ENCODE measurements at places on chromosomes 3 and 15.

DNA sequence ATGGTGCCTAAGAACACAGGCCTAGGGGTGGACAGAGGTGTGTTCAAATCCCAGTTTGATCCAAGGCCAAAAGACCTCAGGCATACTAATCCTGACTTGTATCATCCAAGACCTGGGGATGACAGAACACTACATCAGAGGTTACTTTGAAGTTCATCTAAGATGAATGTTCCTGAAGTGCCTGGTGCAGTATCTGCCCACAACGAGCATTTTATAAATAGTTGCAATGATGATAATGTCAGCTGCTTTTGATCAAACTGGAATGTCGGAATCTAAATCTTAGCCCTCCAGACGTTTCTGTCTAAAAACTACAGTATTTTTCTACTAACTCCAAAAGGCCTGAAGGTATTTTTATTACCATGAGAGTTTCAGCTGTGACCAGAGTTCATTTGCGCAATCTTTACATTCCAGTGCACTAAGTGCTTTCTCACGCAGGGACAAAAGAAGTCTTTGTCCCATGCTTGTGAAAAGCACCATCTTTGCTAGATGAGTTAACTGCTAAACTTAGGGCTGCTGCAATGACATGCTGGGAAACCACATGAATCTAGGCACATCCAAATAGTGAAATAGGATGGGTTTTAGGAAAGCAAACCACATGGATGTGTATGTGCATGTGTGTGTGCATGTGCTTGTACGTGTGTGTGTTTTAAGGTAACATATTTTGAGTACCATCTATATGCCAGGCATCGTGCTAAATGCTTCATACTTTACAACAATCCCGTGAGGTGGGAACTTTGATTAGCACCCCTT lies 18.1 kb downstream of the ANXA2 start:
- no peak for DNase-seq
- peaks cover 100% of the 10 kb centered on the region for H3K36me3 ChIP-seq
- no peaks in the 10 kb centered on the region for H3K27me3 ChIP-seq
- peaks cover 34% of the 10 kb centered on the region for H3K4me1 ChIP-seq
- H3K4me3 ChIP-seq: no peak overlapping the region

DNA sequence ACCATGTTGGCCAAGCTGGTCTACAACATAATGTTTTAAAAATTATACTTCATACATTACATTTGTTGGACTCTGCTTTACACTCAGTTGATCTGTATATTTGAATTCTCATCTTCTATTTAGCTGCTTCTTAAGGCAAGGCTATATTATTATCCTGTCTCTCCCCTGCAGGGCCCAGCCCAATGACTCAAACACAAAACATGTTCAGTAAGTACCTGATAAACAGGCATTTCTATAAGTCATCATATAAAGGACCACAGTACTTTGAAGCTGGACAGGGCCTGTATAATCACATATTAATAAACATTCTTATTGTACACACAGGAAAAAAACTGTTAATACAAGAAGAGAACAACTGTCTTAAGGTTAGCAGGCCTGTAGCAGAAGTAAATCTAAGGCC lies 36.2 kb downstream of the NGLY1 start:
- H3K27me3 ChIP-seq: no peaks in the 10 kb centered on the region
- DNase-seq: no peak
- peaks cover 75% of the 10 kb centered on the region for H3K36me3 ChIP-seq
- H3K4me1 ChIP-seq: peaks cover 33% of the 10 kb centered on the region

GRCh38 chr15:80055933-80056332 lies 3.5 kb upstream of the ZFAND6 start:
- DNase-seq: no peak
- no peaks in the 10 kb centered on the region for H3K36me3 ChIP-seq
- no peaks in the 10 kb centered on the region for H3K27me3 ChIP-seq

DNA sequence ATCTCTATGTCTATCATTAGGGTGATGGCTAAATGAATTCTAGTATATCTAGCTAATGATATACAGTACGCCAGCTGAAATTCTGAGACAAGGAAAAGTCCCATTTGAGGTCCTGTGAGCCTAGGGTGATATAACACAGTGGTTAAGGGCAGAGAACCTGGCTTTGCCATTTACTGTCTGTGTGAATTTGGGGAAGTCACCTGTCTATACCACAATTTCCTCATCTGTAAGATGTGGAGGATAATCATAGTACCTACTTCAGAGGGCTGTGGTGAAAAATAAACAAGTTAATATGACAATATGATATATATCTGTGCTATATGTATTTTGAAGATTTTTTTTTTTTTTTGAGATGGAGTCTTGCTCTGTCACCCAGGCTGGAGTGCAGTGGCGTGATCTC lies 9.8 kb upstream of the ANKDD1A start:
- H3K27me3 ChIP-seq: no peaks in the 10 kb centered on the region
- DNase-seq: no peak
- H3K4me1 ChIP-seq: peaks cover 22% of the 10 kb centered on the region
- H3K4me3 ChIP-seq: no peak overlapping the region

- no peaks in the 10 kb centered on the region for H3K4me1 ChIP-seq
- H3K4me3 ChIP-seq: no peak overlapping the region
- H3K36me3 ChIP-seq: no peaks in the 10 kb centered on the region
- DNase-seq: no peak
- no peak overlapping the region for H3K27ac ChIP-seq
Observed at GRCh38 chr3:181790561-181790960, 78.8 kb downstream of the SOX2 start.

- H3K4me1 ChIP-seq: peaks cover 3% of the 10 kb centered on the region
- no peak overlapping the region for H3K4me3 ChIP-seq
- H3K36me3 ChIP-seq: peaks cover 5% of the 10 kb centered on the region
- no peaks in the 10 kb centered on the region for H3K27me3 ChIP-seq
- DNase-seq: no peak
Observed at GRCh38 chr3:129389572-129389937, 38.9 kb downstream of the EFCAB12 start.

DNA sequence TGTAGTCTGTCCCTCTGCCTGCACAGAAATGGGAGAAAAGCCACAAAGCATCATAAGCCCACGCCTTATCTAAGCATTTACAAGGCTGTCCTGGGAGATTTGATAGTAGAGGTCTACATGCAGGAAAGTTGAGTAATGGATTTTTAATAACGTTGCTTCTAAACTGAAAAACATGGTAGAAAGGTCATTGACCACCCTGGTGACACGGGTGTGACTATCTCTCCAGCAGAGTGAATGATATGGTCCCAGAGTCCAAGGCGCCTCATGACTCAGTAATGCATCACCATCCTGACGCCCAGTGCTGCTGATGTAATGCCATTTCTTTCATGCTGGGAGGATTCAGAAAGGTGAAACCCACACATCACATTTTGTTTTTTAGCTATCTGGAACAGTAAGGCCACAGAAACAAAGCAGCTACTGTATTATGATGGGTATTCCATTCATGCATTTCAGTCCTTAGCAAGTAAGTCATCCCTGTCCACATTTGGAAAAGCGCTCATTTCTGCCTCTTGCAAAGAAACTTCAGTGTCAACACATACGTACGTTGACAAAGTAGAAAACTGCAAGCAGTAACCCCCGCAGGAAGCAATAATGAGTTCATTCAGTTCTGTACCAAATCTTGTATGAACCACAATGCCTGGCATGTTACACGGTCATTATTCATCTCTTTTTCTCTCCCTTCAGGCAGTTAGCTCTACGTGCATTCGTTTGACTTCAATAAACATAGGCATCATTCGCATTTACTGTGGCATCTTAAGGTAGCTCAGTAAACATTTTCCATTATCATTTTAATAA lies 483.5 kb downstream of the GABRG3 start:
- no peak for DNase-seq
- H3K4me1 ChIP-seq: peaks cover 17% of the 10 kb centered on the region
- no peak overlapping the region for H3K4me3 ChIP-seq
- H3K27ac ChIP-seq: no peak overlapping the region

GRCh38 chr15:78365917-78366316 lies 25.8 kb downstream of the CRABP1 start:
- H3K27me3 ChIP-seq: peaks cover 31% of the 10 kb centered on the region
- no peaks in the 10 kb centered on the region for H3K36me3 ChIP-seq
- DNase-seq: no peak
- no peak overlapping the region for H3K27ac ChIP-seq
- H3K4me3 ChIP-seq: no peak overlapping the region
- no peaks in the 10 kb centered on the region for H3K4me1 ChIP-seq

DNA sequence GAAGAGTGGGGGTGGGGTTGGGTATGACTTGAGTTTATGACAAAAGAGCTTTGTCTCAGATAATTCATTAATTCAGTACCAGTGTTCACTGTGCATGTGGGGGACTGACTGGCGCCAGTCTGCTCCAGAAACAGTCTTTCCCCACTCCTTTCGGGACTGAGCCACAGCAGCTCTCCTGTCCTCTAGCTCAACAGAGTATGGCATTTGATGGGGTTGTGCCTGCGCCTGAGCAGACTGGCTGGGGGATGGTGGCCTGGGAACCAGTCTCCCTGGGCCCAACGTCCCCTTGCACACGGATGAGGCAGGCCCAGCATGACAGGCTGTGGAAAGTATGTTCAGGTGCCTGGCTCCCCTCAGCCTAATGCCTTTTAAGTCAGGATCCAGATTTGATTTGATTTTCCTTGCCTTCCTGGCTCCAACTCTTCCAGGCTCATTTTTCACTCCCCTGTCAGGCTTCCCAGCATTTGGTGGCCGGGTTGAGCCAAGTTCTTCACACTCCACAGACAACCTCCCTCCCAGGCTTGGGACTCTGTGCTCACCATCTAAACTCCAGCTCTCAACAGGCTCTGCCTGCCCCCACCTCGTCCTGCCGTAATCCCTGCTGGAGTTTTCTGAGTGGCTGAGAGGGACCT lies 105.0 kb downstream of the MYLK start:
- no peaks in the 10 kb centered on the region for H3K27me3 ChIP-seq
- DNase-seq: no peak
- peak overlapping the region; percentile 35 for H3K27ac ChIP-seq
- H3K4me3 ChIP-seq: no peak overlapping the region
- no peaks in the 10 kb centered on the region for H3K4me1 ChIP-seq
- no peaks in the 10 kb centered on the region for H3K36me3 ChIP-seq

DNA sequence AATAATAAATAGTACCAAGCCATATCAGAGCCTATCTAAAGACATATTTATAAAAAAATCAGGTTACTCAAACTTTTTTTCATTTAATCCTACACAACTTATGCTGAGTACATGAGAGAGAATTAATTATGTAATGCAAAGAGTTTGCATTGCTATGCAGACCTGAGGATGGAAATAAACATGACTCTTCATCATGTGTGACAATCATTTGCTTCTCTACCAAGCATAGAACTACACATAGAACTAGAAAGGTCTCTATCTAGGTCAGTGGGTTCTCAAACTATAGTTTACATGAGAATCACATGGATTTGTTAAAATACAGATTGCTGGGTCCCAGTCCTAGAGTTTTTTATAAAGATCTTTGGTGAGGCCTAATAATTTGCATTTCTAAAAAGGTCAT lies 86.8 kb downstream of the GBE1 start:
- no peaks in the 10 kb centered on the region for H3K4me1 ChIP-seq
- H3K4me3 ChIP-seq: no peak overlapping the region
- no peaks in the 10 kb centered on the region for H3K27me3 ChIP-seq
- H3K36me3 ChIP-seq: no peaks in the 10 kb centered on the region

DNA sequence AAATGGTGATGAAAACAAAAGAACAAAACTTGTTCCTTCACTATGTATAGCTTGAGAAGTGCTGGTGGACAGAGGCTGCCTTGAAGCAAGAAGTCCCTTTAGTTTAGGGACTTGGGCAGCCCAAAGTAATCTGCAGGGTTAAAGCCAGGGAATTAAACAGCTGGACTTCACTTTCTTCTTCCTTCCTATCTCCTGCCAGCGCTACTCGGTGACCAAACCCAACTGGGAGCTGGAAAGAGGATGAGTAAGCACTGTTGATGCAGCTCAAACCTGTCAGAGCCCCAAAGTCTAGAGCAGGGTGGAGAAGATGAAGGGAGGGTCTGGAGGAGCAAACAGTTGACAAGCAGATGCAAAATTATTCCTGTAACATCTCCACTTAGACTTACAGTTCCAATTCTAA lies 73.1 kb upstream of the FBN1 start:
- H3K27ac ChIP-seq: no peak overlapping the region
- no peaks in the 10 kb centered on the region for H3K4me1 ChIP-seq
- H3K36me3 ChIP-seq: no peaks in the 10 kb centered on the region
- DNase-seq: no peak

DNA sequence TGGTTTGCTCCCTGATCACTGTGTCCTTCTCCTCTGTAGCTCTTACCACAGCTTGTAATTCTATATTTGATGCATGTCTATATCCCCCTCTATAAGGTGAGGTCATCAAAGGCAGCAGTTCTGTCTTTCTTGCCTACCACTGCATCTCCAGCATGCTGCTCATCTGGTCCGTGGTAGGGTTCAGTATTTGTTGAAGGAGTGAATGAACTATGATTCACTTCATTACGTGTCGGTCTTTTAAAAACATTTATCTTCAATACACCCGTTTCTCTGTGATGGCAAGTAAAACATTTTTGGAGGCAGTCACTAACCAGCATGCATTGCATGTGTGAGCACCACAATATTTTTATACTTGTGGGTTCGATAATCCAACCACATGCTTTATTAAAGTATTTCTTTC lies 27.6 kb downstream of the CHST14 start:
- no peaks in the 10 kb centered on the region for H3K4me1 ChIP-seq
- H3K36me3 ChIP-seq: no peaks in the 10 kb centered on the region
- H3K27ac ChIP-seq: no peak overlapping the region
- H3K4me3 ChIP-seq: no peak overlapping the region

- peak overlapping the region; percentile 73 for H3K4me3 ChIP-seq
- H3K36me3 ChIP-seq: no peaks in the 10 kb centered on the region
- H3K27ac ChIP-seq: peak overlapping the region; percentile 46
- no peaks in the 10 kb centered on the region for H3K27me3 ChIP-seq
- no peak for DNase-seq
Observed at GRCh38 chr15:40161693-40162391, 973 bp downstream of the BUB1B start.

DNA sequence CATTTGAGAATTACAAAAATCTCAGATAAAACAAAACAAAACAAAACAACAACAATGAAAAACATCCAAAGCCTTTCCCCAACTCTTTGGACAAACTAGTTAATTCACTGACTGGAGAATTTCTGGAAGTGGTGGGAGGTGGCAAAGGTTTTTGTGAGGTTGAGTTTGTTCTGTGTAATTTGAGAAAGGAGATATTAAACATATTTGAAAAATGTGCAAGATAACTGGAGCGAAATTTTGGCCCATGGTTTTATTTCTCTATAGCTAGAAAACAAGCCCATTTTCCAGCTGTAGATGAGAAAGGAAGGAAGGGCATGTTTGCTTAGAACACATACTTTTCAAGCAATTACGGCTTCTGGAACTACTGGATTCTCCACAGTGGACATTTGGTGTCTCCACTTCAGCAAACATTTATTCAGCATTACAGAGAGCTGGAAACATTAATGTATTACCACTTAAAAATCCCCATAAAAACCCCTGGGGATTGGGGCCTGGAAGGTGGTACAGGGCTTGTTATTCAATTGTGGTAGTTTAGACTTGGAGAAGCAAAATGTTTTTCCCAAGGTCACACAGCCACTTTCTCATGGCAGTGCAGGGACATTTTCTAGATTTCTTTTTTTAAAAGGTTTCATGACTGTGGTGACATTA lies 135.8 kb downstream of the THSD4 start:
- H3K36me3 ChIP-seq: no peaks in the 10 kb centered on the region
- no peak for DNase-seq
- H3K4me3 ChIP-seq: no peak overlapping the region

- H3K4me3 ChIP-seq: peak overlapping the region; percentile 70
- DNase-seq: no peak
- peaks cover 24% of the 10 kb centered on the region for H3K36me3 ChIP-seq
- peak overlapping the region; percentile 97 for H3K27ac ChIP-seq
Observed at GRCh38 chr3:101685870-101686307, 629 bp downstream of the RPL24 start.

GRCh38 chr15:25880411-25880810 lies 17.3 kb upstream of the ATP10A start:
- H3K4me1 ChIP-seq: peaks cover 14% of the 10 kb centered on the region
- no peak overlapping the region for H3K27ac ChIP-seq
- H3K4me3 ChIP-seq: no peak overlapping the region
- no peaks in the 10 kb centered on the region for H3K27me3 ChIP-seq
- no peaks in the 10 kb centered on the region for H3K36me3 ChIP-seq
